RPMI8226 (cell line): ENCODE measurements at places on chromosomes 4 and X.

DNA sequence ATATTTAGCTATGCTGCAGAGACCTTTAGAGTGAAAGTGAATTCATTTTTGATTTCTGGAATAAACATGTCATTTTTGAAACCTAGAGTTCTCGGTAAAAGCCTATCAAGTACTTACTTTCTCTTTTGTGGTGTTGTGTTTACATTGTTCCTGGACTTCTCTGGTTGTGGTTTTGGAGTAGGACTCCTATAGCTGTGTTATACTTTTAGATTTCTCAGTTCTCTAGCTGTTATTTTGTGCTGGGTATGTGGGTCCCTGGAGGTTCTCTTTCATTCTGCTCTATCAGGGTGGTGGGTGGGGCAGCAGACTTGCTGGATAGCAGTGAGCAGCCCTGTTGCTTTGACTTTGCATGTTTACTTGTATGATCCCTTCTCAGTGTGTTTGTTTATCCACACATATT lies 25.6 kb upstream of the MSMO1 start:
- DNase-seq = peak; percentile 36

GRCh38 chrX:95056901-95057300 lies 1382.9 kb downstream of the FAM133A start:
- peak; percentile 22 for DNase-seq

DNA sequence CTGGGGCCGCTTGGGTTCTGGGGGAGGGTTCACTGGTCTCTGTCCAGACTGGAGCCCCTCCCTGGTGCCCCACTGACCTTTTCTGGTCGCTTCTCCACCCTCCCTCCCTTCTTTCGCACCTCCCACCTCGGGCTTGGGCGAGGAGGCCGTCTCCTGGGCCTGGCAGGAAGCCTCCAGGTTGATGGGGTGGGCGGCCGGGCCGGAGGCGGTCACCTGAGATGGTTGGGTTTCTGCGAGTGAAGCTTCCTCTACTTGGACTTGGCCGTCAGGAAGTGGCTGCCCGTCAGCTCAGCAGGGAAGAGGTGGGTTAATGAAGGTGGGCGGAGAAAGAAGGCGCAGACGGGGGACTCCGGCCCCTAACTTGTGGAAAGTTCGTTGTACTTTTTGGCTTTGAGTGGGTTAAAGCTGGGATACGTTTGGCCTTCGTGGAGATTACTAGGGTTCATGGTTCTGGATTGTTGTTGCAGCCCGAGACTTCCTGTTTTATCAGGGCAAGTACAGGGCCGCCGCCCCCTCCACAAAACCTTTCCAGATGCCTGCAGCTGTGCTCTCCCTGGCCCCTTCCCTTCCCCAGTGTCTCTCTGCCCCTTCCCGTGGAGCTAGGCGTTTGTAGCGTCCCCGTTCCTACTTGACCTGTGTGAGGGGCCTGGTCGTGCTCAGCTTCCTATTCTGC lies 1.2 kb downstream of the AKAP17A start:
- DNase-seq = peak; percentile 29

GRCh38 chr4:168877511-168878491 lies 132.3 kb downstream of the CBR4 start:
- DNase-seq = no peak

DNA sequence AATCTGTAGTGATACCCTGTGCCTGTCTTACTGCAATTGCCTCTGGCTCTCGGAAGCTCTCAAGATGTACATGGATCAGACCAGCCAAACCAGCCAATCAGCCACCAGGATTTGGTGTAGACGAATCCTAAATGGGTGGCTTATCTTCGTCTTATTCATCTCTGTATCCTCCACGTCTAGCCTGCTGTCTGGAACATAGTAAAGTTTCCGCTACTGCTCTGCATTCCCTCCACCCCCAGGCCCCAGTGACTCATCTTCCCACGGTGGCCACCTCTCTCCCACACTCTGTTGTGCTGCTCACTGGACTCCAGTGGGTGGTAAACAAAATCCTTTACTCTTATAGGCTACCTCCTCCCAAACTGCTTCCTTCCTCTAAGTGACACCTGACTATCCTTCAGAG lies 37.8 kb downstream of the SEPTIN6 start:
- no peak for DNase-seq

DNA sequence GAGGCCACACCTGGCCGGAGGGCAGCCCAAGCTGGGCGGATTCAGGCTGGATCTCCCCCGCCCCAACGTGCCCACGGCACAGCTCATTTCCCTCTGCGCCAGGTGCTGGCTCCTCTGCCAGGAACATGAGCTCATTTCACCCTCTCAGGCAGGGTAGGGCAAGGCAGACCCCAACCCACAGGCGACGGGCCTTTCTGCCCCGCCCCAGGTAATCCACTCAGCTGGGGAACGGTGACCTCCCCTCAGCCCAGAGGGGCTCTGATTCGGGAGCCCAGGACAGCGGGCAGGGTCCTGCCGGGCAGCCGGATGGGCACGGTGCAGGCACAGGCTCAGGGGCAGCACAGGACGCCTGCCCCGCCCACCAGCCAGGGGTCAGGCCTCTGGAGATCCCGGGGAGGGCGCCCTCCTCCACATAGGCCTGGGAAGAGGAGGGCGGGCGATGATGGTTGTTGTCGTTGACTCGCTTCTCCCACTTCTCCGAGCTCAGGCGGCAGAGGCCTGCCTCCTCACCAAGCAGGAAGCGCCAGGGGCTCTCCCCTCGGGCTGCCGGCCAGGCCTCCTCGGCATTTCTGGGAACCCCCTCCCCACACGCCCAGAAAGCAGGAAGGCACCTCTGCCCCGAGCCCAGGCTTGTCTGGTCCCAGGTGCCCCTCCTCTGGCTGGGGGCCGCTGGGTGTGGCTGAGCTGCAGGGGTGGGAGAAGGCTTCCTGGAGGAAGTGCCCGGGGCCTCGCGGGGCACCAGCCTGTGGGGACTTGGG lies 31.1 kb downstream of the TACC3 start:
- no peak for DNase-seq

GRCh38 chrX:132875650-132876522 lies 82.5 kb downstream of the HS6ST2 start:
- no peak for DNase-seq

GRCh38 chr4:43587758-43588157 lies 695.2 kb downstream of the GRXCR1 start:
- DNase-seq = no peak

- no peak for DNase-seq
Observed at GRCh38 chrX:153873282-153874084, 12.5 kb downstream of the L1CAM start.

DNA sequence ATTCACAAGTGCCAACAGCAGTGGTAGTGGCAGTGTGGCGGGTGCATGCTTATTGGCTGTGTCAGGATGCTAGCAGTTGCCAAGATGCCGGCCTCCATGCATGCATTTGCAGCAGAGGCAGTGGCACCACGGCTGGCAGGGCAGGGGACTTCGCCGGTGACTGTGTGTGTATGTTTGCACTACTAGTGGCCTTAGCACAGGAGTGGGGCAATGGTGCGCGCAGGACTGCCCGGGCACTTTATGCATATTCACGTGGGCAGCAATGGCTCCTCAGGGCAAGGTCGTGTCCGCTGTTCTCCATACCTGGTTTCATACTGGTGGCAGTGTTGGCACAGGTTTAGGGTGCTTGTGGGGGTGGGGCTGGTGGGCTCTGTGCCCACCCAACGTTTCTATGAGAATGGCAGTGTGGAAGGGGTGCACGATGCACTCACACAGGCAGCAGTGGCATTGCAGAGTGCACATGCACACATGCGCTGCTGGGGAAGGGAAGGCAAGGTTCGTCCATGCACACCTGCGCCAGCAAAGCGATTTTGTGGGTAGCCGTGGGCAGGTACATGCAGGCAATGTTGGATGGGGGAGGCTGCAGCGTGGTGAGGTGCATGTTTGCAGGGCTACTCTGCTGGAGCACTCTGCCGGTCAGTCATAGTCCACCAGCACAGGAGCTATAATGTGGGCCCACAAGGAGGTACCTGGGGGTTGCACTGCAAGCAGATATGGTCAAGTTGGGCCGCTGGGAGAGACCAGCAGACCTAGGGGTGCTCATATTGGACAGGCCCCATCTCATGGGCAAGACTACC lies 338.9 kb upstream of the TECRL start:
- no peak for DNase-seq

GRCh38 chrX:153875391-153876111 lies 10.4 kb downstream of the L1CAM start:
- DNase-seq = peak; percentile 61

DNA sequence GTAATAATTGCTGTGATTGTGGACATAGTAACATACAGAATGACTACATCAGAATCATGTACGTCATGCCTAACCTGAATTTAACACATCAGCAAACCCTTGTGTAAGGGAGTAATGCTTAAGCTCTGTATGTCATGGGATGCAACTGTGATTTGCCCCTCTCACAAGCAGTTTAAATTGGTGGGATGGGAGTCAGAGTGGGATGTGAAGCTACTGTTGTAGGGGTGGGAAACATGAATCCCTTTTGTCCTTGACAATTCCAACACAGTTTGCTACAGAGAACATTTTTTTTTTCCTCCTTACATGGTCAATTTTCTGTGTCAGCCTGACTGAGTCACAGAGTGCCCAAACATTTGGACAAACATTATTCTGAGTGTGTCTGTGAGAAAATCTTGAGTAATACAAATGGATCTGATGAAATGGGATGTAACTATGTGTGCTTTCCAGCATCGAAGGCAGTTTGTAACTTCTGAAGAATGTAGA lies 392.8 kb downstream of the GPM6A start:
- DNase-seq = no peak

DNA sequence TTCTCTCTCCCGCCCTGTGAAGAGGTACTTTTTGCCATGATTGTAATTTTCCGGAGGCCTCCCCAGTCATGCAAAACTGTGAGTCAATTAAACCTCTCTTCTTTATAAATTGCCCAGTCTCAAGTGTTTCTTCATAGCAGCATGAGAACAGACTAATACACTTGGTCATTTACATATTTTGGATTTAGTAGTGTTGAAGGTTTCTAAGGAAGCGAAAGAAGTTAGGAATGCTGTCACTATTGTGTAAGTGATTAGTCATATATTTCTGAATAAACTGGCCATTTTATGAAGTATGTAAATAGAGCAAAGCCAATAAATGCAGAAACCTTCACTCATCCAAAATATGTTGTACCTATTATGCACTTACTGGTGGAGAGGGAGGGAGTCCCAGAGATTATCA lies 34.4 kb upstream of the GK2 start:
- no peak for DNase-seq

GRCh38 chr4:182306792-182307507 lies 63.7 kb downstream of the TENM3 start:
- DNase-seq = no peak

DNA sequence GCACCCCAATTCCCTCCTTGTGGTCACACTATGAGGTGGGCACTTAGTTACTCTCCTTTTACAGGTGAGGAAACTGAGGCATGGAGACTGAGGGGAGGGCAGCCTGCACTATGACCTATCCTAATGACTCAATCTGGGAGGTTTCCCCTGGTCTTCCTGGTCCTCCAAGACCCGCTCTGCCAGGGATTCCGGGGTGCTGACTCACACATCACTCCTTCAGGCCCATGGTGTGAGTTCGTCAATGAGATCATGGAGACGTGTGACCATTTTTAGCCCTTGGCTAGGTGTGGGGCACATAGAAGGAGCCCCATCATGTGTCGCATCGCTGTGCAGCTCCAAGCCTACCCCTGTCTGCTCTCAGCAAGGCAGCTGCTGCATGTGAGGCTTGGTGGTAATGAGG lies 32.4 kb upstream of the BCOR start:
- no peak for DNase-seq

DNA sequence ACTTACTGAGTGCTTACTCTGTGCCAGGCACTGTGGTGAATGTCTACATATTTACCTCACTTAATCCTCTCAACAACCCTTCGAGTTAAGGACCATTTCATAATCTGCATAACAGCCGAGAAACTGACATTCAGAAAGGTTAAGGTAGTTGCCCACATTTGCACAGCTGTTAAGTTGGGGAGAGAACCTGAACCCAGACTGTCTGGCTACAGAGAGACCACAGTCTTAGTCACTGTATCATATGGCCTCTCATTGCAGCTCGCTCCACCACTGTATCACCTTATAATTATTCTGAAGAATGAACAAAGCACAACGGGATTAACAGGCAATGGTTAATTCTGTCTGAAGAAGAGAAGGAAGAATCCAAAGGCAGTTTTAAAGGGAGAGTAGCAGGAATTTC lies 98.5 kb downstream of the ADGRA3 start:
- no peak for DNase-seq

- no peak for DNase-seq
Observed at GRCh38 chrX:115023139-115023538, 5.7 kb upstream of the IL13RA2 start.
